ENCODE measurements at places on chromosomes 12 and 14.

DNA sequence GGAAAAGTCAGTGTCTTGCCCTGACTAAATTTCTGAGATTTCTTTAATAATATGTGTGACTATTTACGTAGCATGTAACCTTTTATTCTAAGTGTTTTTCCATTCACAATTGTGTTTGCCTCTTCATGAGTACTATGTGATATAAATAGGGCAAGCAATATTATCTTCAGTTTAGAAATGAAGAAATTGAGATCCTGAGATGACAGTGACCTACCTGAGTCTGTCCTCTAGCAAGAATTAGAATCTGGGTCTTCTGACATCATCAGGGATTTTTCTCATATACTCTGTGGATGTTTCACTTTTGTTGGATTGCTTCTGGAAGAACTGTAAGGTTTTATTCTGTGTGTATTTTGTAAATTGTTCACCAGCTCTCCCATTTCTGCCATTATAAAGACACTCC, 35.0 kb downstream of the TMTC2 start:
- no peaks in the 10 kb centered on the region for H3K36me3 ChIP-seq
- no peaks in the 10 kb centered on the region for H3K27me3 ChIP-seq
- H3K4me3 ChIP-seq, result no peak overlapping the region
- H3K27ac ChIP-seq, result no peak overlapping the region

DNA sequence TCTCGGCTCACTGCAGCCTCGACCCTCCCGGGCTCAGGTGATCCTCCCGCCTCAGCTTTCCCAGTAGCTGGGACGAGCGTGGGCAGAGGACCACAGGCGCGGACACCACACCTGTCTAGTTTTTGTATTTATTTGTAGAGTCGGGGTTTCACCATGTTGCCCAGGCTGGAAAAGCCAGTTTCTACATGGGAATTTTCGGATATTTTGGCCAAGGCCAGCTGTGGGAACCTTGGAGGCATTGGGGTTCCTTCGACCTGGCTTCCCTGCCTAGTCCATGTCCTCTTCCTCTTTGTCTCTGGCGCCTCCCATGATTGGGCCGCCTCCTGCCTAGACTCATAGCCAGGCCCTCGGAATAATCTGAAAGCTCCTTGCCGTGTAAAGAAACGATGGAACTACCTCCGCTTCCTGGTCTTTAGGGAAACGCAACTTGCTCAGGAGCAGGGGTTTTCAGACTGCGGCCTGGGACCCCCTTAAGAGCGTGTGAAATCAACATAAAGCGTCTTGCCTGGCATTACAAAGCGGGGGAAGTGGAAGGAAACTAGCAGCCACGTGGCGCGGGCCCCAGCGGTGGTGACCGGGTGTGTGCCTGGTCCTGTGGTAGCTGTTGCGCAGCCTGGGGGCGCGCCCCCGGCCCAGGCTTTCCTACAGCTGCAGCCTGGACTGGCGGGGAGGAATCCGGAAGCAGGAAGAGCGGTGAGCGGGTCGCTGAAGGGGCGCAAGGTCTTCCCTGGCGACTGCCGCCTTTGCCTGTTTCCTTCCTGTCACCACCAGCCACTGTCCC, 1.4 kb upstream of the HSP90AA1 start:
- H3K4me1 ChIP-seq, result peaks cover 18% of the 10 kb centered on the region
- peaks cover 14% of the 10 kb centered on the region for H3K36me3 ChIP-seq
- no peak for DNase-seq

DNA sequence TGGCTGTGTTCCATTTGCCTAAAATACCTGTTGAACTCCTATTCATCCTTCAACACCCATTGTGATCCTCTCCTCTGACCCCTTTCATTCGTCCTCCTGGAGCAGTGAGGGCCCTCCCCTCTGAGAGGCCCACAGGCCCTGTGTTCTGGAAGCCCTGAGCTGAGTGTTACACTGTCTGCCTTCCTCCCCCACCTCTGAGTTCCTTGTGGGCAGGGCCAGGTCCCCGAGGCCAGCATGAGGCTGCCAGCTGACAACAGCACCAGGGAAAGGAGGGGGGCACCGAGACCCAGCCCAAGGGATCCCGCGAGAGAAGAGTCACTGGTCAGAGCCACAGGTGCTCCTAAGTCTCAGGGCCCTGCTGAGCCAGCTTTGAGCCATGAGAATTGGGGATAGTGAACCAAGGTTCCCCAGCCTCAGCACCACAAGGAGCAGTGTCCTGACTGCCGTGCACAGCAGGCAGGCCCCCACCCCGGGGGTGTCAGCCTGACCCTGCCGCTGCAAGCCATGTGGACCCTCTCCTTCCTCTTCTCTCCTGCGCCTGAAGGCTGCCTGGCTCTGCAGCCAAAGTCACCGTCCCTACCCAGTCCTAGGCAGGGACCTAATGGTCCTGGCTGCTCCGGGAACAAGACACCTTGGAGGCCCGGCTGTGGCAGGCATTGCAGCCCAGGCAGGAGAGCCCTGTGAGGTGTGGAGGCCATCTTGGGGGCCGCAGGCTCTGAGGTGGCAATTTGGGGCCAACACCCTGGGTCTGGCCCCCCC, 52.5 kb downstream of the BEGAIN start:
- no peak overlapping the region for H3K27ac ChIP-seq
- H3K36me3 ChIP-seq, result no peaks in the 10 kb centered on the region
- H3K27me3 ChIP-seq, result no peaks in the 10 kb centered on the region
- DNase-seq, result no peak

DNA sequence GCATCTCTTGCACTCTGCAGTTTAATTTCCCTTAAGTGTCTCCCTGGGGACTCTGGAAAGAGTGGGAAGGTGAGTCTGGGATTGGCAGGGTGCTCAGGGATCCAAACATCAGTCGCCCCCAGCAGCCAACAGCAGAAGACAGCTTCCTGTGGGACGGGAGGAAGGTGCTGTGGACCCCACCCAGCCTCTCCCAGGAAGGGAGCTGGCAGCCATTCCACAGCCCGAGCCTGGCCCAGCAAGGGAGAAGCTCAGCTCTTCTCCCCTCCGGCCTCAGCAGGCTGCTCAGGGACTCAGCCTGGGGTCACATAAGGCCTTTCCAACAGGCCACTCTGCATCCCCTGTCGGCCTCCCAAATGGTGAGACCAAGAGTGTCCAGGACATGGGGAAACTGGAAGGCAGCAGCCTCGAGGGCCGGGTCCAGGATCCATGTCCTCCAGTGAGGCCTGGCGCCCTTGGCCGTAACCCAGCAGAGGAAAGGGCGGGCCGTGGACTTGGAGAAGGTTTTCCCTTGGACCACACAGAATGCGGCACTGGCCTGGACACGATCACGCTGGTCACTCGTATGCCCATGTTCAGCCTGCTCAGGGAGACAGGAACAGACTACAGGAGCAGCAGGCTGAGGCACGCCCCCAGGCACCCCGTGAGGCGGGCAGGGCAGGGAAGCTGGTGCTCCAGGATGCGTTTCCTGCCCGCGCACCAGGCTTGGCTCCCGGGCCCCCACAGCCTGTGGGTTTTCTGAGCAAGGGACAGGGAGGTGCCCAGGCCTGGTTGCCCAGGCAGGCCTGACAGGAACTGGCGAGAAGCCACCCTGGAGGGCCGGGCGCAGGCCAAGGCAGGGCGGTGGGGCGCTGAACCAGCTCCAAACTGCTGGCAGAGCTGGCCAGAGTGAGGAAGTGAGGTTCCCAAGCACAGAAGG, 3.5 kb downstream of the XRCC3 start:
- H3K27ac ChIP-seq, result peak overlapping the region; percentile 87
- no peak overlapping the region for H3K4me3 ChIP-seq
- H3K27me3 ChIP-seq, result no peaks in the 10 kb centered on the region
- peaks cover 65% of the 10 kb centered on the region for H3K4me1 ChIP-seq
- H3K36me3 ChIP-seq, result peaks cover 9% of the 10 kb centered on the region

GRCh38 chr12:123950476-123951349, 21.9 kb downstream of the CCDC92 start:
- no peak overlapping the region for H3K4me3 ChIP-seq
- peaks cover 4% of the 10 kb centered on the region for H3K4me1 ChIP-seq
- H3K27me3 ChIP-seq, result no peaks in the 10 kb centered on the region
- H3K36me3 ChIP-seq, result no peaks in the 10 kb centered on the region

All from esophagus squamous epithelium (tissue), 5 donors.